ENCODE measurements at places on chromosomes 11 and 22.
A peak's percentile ranks its signal among the peaks of the same experiment; 100 is the strongest.

- DNase-seq = no peak
These were observed 147.8 kb downstream of the ENTHD1 start for GRCh38 chr22:39745789-39746188.

GRCh38 chr11:350723-351255 lies 18.5 kb upstream of the B4GALNT4 start:
- no peak for DNase-seq

DNA sequence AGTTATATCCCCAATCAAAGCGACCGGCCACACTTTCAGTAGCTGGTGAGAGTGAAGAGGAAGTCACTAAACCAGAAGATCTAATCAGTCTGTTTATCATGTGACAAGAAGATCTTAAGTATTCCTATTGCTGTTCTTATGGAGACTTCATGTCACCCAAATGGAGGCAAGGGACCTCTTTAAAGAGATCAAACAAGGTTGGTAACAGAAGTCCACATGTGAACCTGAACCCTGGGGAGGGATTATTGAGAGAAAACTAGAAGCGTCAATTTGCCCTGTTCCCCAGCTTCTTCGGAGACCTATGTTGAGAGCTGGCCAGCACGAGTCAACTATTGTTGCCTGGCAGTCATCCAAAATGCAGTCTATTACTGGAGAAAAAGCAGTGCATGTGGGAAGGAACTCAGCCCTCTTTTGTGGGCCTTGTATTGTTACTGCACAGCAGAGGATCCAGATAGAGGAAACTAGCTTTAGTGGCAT lies 76.9 kb upstream of the CTSC start:
- DNase-seq = peak; percentile 93

GRCh38 chr11:118084247-118084646 lies 2.5 kb downstream of the SMIM35 start:
- DNase-seq = peak; percentile 5

- DNase-seq = no peak
These were observed 7.9 kb downstream of the HSD17B12 start for GRCh38 chr11:43688394-43688793.

- peak; percentile 81 for DNase-seq
These were observed 481 bp downstream of the ANGPTL5 start for GRCh38 chr11:101915791-101916291.

DNA sequence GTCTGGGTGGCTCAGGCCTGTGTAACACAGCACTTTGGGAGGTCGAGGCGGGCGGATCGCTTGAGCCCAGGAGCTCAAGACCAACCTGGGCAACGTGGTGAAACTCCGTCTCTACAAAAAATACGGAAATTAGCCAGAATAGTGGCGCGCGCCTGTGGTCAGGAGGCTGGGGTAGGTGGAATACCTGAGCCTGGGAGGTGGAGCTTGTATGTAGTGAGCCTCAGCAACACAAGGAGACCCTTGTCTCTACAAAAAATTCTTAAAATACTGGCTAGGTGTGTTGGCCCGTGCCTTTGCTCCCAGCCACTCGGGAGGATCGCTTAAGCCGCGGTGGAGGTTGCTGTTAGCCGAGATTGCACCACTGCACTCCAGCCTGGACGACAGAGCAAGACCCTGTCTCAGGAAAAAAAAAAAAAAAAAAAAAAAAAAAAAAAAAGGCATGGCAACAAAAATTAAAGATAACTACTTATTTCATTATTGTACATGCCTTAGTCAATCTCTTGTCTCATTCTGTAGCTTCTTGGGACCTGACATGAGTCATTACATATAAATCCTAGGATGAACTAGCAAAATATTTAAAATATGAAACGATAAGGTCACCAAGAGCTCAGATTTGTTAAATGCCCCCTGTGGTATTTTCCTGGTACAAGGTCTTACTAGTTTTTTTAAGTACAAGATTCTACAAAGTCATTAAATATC lies 1.1 kb downstream of the TAF1D start:
- DNase-seq = peak; percentile 29

GRCh38 chr11:75867778-75868374 lies 52.9 kb downstream of the UVRAG start:
- DNase-seq = peak; percentile 74

DNA sequence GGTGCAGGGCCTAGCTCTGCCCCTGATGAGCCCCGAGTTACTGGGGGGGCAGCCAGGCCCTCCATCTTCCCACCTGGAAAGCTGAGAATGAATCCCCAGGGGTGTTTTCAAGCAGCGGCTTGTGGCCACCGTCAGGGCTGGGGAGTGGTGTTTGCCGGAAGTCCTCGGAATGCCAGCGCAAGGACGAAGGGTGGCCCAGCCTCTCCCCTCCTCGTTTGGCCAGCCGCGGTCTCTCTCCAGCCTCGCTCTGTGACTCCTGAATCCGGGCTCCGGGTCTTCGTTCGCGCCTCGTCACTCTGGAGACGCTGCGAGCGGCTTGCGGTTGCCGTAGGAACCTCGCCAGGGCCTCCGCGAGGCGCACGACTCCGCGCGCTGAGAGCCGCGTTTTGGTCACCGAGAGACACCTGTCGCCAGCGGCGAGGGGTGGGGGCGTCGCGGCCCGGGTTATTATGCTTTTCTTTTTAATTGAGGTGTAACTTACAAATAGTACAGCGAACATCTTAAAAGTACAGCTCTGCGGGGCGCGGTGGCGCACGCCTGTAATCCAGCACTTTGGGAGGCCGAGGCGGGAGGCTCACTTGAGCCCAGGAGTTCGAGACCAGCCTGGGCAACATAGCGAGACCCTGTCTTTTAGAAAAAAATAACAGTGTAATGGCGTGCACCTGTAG lies 6.3 kb upstream of the KDELR3 start:
- DNase-seq = peak; percentile 87

GRCh38 chr11:11757909-11758308 lies 83.9 kb upstream of the USP47 start:
- DNase-seq = no peak

- no peak for DNase-seq
These were observed 2.5 kb downstream of the ST13 start for GRCh38 chr22:40853961-40854360.

DNA sequence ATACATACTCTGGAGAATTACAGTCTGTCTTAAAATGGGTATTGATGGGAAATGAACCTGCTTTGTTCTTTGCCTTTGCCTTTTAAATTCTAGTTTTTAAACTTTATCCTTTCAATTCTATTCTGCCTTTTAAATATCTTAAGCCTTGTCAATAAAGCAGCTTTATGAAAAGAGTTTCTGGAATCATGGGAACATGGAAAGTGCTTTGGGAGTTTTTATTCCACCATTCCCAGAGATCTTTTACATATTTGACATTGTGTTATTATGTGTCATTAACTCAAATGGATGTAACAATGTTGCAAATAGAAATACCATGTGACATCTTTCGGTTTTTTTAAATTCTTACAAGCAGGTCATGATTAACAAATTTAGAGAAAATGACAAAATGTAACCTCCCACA lies 555.7 kb upstream of the ANO3 start:
- no peak for DNase-seq

GRCh38 chr11:70776914-70777532 lies 378.7 kb downstream of the CTTN start:
- DNase-seq = no peak

GRCh38 chr11:33654594-33654993 lies 46.0 kb downstream of the C11orf91 start:
- no peak for DNase-seq

DNA sequence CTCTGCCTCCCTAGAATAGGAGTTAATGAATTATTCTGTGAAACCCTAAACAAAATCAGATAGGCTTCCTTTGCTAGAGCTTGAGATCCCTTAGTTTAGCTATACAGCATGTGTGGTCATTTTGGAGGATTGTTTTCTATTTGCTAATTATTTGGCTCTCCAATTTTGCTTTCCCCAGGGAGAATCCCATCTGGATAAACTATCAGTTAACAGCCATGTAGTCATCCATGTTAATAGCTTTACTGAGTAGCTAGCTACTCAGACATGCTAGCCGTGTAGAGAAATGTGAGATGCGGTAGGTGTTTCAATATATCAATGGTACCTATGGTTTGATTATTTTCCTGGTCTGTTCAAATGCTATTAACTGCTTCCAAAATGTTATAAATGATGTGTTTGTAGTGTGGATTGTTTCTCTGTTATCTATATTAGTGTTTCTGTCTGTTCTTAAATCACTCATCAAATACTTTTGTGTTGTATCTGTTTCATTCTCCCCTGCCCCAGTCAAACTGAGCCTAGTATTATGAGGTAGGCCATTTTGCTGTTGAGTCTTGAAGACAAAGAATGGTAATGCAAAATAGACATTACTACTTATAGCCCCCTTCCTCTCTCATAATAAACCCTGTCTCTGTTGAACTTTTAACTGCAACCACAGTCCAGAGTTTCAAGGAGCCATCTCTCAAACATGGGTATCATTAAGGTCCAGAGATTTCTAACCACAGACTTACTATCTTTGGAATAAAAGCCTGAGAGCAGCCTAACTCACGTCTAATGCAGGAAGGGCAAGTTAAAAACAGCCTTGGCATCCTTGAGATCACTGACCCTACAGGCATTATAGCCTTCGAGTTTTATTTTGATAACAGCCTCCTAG lies 56.1 kb upstream of the GRAMD1B start:
- no peak for DNase-seq

- DNase-seq = peak; percentile 70
These were observed 1571.2 kb upstream of the RAG2 start for GRCh38 chr11:38169286-38169685.

DNA sequence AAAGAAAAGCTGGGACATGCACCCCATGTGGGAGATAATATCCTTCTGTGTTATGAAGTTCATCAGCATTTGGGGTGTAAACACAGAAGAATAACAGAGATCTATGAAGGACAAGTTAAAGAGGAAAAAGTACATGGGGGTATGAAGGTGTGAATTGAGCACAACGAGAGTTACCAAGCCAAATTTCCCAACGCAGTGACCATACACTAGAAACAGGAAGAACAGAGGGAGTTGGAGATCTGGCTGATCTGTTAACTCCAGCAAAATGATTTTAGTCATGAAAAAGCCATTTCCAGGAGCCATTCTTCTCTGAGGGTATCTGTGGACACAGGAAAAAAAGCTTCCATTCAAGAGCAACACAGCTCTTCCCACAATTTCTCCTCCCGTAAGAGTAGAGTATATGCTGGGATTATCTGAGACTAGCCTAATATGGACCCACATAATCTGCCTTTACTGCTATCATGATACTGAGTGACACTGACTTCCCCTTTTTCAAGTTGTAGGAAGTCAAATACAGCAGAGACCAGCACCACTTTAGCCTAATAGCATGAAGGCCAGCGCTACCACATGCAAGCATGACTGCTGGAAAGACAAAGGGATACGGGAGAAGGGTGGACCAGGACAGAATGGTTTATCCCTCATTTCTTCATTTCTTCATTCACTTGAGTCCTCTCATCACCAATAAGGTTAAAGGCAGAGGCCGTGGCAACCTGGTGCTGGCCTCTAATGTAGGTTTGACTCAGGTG lies 19.6 kb upstream of the OR8D2 start:
- no peak for DNase-seq

DNA sequence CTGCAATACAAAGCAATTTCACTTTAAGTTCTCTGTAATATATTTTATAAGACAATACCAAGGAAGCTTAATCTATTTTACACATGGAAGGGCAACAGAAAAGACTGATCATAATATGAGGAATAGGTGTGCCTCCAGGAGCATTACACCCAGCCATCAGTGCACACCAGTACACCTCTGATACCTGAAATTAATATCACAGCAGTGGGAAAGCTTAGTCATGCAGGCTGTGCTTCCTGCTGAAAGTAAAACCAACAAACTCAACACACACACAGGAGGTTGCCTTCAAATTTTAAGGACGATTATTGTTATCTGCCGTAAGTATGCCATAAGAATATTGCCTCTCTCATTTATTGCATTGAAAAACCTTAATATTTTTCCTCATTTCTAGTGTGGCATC lies 1119.1 kb upstream of the TENM4 start:
- no peak for DNase-seq

- no peak for DNase-seq
These were observed 33.1 kb upstream of the L3MBTL2 start for GRCh38 chr22:41171996-41172395.

GRCh38 chr11:108037211-108037610 lies 28.5 kb downstream of the CUL5 start:
- DNase-seq = no peak
